ENCODE measurements at places on chromosomes 7 and 10. TPM values are rescaled to one million over a fixed set of nuclear protein-coding genes. Genes with fewer than 3 reads are reported as not detected.
A peak's percentile ranks its signal among the peaks of the same experiment; 100 is the strongest.

The PRSS37 gene
- not detected for total RNA-seq

The TAS2R3 gene
- total RNA-seq: 0.75 TPM

The COL17A1 gene
- total RNA-seq: not detected

The SEMA4G gene
- total RNA-seq: 0.45 TPM

The RPEL1 gene
- not detected for total RNA-seq

The MBL2 gene
- total RNA-seq: not detected

The UBTD1 gene
- total RNA-seq: 1.3 TPM

GRCh38 chr10:122020226-122020625 lies 31.3 kb downstream of the TACC2 start:
- no peak for DNase-seq

DNA sequence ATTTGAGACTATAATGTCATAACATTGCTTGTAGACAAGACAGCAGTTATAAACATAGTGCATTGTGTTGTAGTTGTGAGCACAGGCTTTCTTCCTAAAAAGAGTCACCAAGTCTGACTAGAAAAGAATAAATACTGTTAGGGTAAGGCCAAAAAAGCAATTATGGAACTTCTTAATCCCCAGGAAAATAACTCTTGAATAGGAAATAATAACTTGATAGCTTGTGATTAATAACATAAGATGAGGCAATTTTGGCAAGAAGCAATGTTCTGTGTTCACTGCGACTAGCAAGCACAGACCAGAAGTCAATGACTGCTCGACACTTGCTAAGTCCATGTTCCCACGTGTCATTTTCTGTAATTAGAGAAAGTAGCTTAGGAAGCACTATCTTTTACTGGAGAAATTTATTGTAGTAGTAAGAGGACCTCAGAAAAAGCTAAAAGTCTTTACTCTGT lies 97.1 kb downstream of the AGMO start:
- DNase-seq: no peak

DNA sequence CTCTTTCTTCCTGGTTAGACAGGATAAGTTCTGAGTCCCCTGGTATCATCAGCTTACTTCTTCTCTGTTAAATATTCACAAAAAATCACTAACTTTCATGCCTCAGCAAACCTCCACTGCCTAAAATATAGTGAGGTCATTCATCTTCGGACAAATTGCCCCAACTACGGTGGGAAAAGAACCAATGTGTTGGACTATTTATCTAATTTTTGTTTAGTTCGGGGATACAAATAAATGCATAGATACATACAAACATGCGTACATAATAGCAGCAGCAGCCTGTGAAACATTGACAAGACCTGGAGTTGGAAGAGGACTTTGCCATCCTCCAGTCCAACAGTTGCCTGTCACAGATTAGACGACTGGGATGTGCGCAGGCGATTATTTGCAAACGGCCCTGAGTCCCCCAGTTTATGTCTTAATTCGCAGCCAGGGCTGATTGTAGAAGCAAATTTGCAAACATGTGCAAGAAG lies 51.5 kb downstream of the EGFR start:
- no peak for DNase-seq

- no peak for DNase-seq
Measured at GRCh38 chr10:119817991-119818888, 54.4 kb downstream of the MCMBP start.

DNA sequence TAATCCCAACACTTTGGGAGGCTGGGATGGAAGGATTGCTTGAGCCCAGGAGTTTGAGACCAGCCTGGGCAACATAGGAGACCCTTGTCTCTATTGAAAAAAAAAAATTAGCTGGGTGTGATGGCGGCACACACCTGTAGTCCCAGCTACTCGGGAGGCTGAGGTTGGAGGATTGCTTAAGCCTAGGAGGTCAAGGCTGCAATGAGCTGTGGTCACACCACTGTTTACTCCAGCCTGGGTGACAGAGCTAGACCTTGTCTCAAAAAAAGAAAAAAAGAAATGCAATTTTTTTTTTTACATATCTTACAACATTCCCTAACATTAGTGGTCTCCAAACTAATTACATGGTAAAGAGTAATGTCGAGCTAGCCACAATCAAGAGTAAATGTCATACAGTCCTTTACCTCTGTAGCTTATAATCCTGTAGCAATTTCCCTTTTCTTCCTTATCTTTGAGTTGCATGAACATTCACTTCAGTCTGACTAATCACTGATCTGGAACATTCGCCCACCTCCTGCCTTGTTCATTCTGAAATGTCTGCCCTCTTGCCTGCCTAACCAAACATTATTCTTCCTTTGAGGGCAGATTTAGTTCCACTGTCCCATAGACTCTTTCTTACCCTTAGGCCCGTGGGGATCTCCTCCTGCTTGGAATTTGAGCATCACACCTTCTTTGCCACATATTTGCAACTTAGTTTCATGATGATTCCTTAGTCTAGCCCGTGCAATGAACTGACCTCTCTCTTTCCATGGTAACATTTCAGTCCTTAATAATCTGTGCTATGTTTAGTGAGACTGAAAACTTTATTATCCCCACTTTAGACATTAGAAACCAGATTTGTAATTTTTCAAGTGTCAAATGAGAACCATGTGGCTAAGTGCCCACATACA lies 4.8 kb upstream of the VCL start:
- no peak for DNase-seq

DNA sequence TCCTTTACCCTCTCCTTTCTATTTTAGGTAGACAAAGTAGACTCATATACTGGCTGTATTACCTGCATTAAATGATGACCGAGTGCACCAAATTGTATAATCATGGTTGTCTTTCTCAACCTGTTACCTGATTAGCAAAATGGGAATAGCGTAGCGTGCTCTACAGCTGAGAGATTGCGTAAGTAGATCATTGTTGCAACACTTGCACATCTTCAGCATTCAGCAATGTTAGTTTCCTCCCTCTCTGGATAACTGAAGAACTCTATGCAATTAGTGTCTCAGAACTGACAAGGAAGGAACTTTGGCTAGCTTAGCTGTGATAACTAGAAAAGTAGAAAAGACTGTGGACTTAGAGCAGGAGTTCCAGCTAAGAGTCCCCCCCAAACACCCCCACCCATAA lies 787.4 kb downstream of the PHTF2 start:
- DNase-seq: no peak

DNA sequence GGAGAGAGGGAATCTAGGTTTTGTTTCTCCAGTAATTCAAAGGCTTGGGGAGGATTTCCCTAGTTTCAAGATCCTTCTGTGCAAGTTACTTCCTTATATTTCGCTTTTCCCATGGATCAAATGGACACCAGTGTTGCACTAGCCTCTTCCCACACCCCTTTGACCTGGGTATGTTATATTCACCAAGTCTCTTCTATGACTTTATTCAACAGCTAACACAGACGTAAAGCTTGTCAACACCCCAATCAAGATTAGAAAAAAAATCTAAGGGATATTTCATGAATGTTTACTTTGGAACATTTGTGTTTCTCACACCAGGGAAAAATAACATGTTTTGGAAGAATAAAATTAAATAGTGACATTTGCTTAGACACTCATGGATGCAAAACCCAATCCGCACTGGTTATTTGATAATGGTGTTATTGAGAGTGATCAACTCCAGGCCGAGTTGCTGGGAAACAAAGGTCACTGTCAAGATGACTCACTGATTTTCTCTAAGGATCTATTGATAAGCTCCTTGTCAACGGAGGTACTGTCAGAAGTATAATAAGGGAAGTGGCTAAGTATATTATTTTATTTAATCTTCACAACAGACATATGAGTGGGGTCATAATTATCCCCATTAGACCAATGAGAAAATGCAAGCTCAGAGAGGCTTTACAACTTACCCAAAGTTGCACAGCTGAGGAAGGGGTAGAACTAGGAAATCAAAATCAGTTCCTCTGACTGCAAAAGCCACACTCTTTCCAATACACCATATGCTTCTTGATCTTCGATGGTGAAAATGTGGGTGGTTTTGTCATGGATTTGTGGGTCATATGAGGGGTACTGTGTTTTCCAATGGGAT lies 52.2 kb downstream of the CREB3L2 start:
- DNase-seq: no peak

DNA sequence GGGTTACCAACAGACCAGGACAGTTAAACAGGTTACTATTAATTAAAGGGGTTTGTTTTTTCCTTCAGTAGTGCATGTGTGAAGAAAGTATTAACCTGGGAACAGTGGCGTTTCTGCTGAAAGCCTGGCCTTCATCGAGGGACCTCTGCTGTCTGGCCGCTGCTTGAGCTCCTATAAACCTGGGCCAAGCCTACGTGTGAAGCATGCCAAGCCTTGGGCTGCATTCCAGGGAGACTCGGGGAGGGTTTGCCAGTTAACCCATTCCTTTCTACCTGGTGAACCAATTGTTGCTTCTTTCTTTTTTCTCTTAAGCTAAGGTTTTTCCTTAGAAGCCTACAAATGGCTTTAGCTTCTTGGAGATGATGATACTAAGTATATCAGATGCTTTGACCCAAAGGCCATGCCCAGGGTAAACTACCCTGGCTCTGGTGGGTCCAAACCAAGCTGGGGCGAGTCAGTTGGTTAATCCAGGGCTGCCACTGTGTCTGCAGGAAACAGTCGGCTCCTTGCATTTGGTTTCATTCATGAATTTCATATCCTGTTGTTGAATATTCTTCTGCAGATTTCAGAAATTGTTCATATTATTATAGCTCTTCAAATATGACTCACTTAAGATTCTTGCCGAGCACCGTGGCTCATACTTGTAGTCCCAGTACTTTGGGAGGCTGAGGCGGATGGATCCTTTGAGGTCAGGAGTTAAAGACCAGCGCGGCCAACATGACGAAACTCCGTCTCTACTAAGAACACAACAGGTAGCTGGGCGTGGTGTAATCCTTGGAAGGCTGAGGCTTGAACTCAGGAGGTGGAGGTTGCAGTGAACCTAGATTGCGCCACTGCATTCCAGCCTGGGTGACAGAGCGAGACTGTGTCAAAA lies 23.8 kb downstream of the PFKP start:
- peak; percentile 85 for DNase-seq

GRCh38 chr10:91350651-91351081 lies 59.5 kb upstream of the HECTD2 start:
- no peak for DNase-seq

DNA sequence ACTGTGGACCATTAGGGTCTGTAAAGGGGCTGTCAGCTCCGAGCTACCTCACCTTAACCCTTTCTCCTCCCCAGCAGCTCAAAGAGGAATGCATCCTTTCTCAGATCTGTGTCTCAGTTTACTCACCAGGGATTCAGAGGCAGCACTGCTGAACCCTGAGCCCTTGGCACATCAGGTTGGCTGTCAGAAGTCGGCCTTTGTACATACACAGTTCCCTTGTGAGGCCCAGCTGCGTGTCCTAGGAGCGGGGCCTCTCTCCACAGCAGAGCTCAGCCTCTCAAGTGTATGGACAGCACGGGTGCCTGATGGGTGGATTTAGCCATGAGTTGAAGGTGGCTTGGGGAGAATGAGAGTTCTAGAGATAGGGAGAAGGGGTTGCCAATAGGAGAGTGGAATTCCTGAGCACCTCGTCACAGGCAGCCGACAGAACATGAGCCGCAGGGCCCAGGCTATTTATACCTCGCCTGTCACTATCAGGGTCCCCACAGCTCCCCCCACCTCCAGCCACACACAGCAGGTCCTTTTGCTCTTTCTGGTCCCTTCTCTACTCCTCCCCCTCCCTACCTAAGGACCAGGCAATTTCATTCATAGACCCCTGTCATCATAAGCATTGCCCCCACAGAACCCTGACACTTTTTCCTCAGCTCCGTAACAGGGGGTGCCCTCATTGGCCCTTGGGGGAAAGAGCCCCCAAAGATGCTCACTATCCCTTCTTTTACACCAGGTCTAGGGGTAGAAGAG lies 2.1 kb upstream of the FLNC start:
- no peak for DNase-seq

DNA sequence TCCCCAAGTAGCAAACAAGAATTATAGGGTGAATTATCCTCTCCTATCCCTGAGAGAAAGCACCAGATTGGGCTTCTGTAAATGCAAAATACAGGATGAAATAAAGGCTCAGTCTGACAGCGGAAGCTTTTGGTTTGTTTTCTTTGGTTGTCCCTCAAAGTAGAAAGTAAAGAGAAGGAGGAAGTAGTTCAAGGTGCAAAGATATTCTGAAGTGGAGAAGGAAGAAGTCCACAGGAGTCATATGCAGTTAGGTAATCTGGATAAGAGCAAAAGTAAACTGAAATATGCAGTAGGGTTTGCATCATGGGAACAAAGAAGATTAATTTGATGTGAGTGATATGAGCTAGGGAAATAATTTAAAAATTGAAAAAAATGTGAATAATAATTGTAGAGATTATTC lies 1071.9 kb downstream of the CNTNAP2 start:
- no peak for DNase-seq

GRCh38 chr10:66827353-66827752 lies 98.5 kb upstream of the LRRTM3 start:
- no peak for DNase-seq

Measured in activated CD8-positive, alpha-beta memory T cell treated with anti-CD3 and anti-CD28 coated beads, Interleukin-2, amount 10 ng/mL, durations not matched to agents 7 days and 5 days (primary cell).